NCI-H460 (cell line): ENCODE measurements at places on chromosomes 1 and 21. TPM values are rescaled to one million over a fixed set of nuclear protein-coding genes. Genes with fewer than 3 reads are reported as not detected.

NUAK2 gene
- 5.4 and 6.7 TPM in 2 replicates for total RNA-seq

- no peak for DNase-seq
Measured at GRCh38 chr1:113253590-113253989, 136.7 kb upstream of the MAGI3 start.

AMPD1 gene
- not detected in 2 replicates for total RNA-seq

DNA sequence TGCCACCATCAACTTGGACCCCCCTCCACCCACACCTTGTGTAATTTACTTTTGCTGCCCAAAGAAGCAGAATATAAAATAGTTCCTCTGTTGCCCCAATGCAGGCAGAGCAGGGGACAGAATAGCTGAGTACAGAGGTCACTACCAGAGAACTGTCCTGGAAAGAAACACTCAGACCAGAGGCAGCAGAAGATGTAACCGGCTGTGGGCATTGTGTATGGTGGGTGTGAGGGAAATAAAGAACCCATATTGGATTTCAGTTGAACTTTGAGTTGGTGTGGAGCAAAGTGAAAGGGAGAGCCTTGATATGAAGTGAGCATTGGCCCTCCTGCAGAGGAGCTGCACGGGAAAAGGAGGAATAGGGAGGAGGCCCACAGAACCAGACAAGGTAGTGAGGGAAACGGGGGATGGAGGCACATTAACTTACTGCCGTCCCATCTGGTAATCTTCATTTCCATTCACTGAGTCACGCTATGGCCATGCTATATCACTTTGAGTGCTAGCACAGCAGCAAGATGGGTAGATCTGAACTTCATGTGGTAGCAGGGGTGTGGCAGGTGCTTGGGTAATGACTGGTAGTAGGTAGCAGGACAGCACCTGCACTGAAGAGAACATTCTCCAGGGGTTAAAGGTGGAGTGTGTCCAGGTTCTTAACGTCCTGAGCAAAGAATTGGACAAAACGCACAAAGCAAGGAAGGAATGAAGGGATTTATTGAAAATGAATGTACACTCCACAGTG lies 56.3 kb upstream of the FBXO28 start:
- no peak for DNase-seq

KLHDC7A gene
- total RNA-seq: not detected in 2 replicates

- no peak for DNase-seq
Measured at GRCh38 chr1:61070054-61070453, 12.3 kb upstream of the NFIA start.

- no peak for DNase-seq
Measured at GRCh38 chr1:182602935-182603645, 1.1 kb downstream of the RGS16 start.
